ENCODE measurements at places on chromosomes 7 and 10.
A peak's percentile ranks its signal among the peaks of the same experiment; 100 is the strongest.

- no peak for DNase-seq
Measured at GRCh38 chr7:92723943-92724342, 112.4 kb downstream of the CDK6 start.

GRCh38 chr10:76937181-76937600 lies 700.4 kb downstream of the KCNMA1 start:
- no peak for DNase-seq

DNA sequence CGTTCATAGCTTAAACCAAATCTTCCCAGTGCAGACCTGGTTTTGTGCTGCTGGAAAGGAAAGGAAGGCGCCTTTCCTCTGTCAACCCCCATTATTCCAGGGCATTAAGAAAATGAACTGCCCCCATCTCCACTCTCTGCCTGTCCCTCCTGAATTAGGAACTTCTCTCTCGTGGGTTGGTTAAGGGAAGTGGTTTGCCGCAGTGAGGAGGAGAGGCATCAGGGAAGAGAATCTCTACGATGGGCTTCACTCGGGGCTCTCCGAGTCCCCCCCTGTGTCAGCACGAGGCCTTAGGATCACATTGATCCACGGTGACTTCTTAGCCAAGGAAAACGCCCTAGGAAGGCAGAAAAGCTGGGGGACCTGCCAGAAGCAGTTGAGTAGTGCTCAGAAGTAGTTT lies 53.9 kb upstream of the LYZL2 start:
- DNase-seq, result no peak

DNA sequence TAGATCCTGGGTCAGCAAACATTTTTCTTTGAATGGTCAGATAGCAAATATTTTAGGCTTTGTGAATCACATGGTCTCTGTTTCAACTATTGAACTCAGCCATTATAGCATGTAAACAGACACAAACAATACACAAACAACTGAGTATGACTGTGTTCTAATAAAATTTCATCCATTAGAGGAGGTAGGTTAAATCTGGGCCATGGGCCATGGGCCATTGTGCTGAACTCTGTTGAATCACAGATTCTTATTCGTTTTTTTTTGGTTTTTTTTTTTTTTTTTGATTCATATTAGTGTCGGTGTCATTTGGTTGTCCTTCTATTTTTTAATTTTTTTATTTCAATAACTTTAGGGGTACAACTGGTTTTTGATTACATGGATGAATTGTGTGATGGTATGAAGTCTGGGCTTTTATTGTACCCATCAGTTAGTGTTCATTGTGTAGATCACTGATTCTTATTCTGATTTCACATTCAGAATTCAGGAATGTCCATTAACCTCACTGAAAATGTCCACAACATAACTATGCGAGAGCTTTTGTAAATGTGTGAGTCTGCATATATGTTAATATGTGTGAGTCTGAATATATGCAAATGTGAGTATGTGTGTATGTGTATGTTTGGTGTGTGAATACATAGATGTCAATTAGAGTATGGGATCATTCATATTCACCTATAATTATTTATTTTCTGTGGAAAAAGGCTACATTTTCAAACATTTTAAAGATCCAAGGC lies 443.7 kb upstream of the GRM3 start:
- no peak for DNase-seq

- DNase-seq, result no peak
Measured at GRCh38 chr10:101085846-101086245, 24.1 kb downstream of the KAZALD1 start.

DNA sequence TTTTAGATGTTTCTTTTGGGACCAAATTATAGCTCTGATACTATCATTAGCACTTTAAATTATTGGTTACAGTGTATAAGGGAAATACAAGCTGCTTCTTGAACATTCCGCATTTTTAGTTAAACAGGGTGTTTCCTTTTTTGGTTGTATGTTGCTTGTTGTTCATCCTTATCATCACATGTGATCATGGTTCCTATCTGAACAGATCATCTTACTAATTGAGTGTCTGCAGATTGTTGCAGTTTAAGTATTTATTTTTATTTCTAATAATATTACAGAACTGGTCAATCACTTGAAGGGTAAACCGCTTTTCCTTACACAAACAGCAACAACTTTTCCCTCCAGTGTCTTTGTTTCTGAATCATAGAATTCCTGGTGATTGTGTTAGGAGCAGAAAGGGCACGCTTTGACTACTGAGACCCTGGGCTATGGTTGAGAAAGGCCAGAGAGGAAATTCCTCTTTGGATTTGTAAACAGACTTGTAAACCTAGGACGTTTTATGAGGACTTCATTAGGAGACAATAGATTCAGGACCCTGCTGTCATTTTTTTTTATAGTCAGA lies 37.2 kb downstream of the CHN2 start:
- DNase-seq, result no peak

DNA sequence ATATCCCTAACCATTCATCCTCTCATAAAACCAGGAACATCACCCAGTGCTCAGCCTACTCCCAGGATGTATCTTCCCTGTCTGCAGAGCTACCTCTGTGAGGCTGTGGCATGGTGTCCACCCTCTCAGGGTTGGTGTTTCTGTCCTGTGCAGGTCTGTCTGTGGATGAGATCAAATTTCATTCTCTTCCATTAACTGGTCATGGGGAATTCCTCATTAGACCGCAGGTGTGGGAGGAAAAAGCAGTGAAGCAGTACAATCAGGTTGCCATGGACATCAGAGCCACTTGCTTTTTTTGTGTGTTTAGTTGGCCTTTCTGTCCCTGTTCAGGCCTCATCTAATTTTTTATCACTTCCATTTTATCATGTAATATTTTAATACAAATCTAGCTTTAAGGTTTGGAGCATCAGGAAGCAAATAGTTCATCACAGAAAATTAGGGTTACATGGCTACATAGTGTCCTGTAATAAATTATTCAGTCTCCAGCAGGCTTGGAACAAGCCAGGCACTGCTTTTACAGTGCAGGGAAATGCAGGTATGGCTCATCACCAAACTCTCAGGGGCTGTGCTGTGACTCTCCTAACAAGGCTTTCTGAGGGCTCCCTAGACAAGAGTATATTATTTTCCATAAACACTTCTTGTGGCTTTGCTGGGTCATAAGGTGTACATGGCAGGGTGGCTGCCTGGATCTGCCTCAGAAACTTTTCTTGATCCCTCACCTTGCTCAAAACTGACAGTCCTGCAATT lies 594.9 kb upstream of the IGFBP3 start:
- no peak for DNase-seq

DNA sequence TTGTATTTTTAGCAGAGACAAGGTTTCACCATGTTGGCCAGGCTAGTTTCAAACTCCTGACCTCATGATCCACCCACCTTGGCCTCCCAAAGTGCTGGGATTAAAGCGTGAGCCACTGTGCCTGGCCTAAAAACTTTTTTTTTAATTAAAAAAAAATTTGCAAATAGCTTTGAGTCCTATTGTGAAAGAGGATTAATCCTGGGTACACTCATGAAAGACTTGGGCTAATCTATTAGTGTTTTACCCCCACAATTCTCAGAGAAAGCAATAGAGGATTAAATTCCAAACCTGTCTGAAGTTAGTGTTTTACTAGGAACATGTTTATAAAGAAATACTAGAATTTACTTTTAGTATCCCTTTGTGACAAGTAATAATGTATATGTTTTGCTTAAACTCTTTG lies 76.9 kb upstream of the ITGB1 start:
- DNase-seq, result no peak

GRCh38 chr7:97851683-97852082 lies 20.5 kb downstream of the ASNS start:
- no peak for DNase-seq

- DNase-seq, result no peak
Measured at GRCh38 chr7:150374472-150374871, 4.7 kb upstream of the ZNF775 start.

DNA sequence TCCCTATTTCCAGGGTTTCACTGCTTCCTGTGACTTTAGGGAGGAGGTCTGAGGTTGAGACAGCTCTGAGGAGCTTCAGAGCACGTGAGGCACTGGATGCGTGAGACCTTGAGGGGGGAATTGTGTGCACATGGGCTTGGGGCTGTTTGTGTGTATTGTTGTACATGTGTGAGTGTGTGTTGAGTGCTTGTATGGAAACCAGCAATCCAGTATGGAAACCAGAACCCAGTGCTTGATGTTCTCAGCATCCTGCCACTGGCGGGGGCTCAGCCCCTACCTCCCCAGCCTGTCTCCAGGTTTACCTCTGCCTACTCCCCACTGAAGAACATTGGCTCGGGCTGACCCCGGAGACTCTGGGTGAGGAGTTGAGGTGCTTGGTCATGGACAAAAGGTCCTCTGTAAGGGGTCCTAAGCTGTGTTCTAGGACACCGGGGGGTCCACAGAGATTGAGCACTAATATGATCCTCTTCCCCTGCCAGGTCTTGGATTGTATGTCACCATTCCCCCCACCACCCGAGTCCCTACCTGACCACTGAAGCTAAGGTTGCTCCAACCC lies 20.8 kb downstream of the SFTPD start:
- DNase-seq, result no peak

GRCh38 chr7:11895337-11895736 lies 63.3 kb upstream of the THSD7A start:
- no peak for DNase-seq

- DNase-seq, result no peak
Measured at GRCh38 chr7:27804139-27804538, 64.2 kb downstream of the TAX1BP1 start.

DNA sequence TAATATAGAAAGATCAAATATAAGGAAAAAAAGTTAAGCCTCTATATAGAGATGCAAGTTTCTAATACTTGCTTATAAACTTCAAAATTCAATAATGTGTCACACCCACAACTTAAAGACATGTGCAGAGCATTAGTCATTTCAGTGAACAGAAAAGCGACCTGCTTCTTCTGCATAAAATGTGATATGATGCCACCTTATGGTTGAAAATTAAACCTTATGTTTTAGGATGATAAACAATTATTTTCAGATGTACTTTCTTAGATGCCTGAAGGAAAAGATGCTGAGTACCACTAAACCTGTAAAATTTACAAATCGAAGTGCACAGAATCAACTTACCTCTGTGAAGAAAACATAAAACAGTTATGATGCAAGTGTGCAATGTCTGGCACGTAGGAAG lies 96.0 kb downstream of the MTERF1 start:
- DNase-seq, result no peak

DNA sequence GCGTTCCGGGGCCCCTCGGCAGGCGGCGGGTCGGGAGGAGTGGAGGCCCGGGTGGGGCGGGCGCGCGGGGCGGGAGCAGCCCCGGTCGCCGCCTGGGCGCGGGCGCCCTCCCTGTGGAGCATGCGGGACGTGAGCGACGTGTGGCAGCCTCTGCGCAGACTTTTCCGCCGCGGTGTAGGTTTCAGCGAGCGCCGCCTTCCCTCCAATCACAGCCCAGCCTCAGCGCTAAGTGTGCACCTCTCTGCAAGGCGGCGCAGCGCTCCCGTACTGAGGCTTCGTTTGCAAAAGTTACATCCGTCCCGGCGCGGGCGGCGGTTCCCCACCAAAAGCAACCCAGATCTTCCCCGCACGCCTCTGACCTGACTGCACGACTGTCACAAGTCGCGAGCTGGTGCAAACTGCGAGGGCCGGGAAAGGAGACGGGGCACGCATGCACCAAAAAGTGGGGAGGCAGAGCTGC lies 1.2 kb upstream of the PFKFB3 start:
- peak; percentile 90 for DNase-seq

DNA sequence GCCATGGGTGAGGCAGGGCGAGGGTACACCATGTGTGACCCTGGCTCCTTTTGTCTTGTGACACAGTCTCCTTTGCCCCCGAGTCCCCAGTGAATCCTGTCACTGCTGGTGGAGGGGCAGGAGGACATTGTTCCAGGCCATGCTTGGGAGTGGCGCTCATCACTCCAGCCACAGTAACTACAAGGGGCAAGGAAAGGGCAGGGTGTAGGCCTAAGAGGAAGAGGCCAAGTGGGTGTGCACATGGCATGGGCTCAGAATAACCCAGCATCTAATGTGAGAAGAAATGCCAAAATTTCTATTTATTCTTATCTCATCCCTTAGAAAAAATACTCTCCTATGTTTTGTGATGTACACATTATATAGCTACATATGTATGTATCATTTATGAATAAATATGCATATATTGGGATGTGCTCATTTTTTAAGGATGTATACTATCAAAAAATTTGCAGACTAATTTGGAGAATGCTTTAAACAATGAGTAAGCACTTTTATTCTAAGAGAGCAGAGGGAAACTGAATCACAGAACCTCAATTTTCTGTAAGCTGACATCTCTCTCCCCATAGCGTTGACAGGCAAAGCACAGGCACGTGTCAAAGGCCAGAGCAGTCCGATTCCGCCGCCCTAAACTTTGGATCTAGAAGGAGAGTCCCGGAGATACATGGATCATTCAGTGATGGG lies 36.9 kb downstream of the RNF32 start:
- no peak for DNase-seq

DNA sequence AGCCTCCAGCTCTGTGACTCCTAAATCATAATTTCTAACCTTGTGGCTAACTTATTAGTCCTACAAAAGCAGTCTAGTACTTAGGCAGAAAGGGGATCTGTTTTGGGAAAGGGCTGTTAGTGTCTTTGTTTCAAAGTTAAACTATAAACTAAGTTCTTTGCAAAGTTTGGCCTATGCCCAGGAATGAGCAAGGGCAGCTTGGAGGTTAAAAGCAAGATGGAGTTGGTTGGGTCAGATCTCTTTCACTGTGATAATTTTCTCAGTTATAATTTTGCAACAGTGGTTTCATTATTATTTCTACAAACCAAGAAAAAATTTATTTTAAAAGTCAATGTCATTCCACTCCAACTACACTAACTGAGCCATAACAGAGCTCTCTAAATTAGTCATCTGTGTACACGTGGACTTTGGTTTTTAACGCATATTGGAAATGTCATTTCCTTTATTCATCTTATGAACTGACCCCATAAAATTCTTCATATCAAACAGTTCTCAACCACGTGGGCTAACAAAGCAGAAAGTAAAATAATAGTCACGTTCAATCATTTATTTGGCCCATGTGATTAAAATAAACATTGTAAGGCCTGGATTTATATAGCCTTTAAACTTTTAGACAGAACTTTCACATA lies 143.2 kb upstream of the C7orf33 start:
- no peak for DNase-seq

GRCh38 chr7:44375236-44375699 lies 49.9 kb upstream of the CAMK2B start:
- no peak for DNase-seq

GRCh38 chr7:3425087-3425486 lies 124.0 kb downstream of the SDK1 start:
- no peak for DNase-seq

- no peak for DNase-seq
Measured at GRCh38 chr7:100692578-100692961, 1.5 kb downstream of the GIGYF1 start.

- DNase-seq, result no peak
Measured at GRCh38 chr7:2331707-2332106, 17.5 kb upstream of the SNX8 start.

GRCh38 chr10:108404155-108404554 lies 1239.6 kb upstream of the SORCS1 start:
- DNase-seq, result no peak

GRCh38 chr10:129863201-129863663 lies 100.8 kb downstream of the EBF3 start:
- DNase-seq, result no peak

DNA sequence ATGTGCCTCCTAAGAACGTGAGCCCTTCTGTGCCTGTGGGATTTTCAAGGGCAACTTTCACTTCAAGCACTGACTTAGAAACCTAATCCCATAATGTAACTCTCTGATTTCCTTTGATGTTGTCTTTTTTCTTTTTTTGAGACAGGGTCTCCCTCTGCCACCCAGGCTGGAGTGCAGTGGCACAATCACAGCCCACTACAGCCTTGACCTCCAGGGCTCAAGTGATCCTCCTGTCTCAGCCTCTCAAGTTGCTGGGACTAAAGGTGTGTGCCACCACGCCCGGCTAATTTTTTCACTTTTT lies 64.4 kb upstream of the GSDME start:
- DNase-seq, result no peak

All from CD4-positive, alpha-beta T cell treated with Interleukin-17A for 4 hours (primary cell).